ENCODE measurements at places on chromosomes 11 and 22. TPM values are rescaled to one million over a fixed set of nuclear protein-coding genes. Genes with fewer than 3 reads are reported as not detected.
A peak's percentile ranks its signal among the peaks of the same experiment; 100 is the strongest.

- H3K27me3 ChIP-seq = peaks cover 13% of the 10 kb centered on the region
- H3K4me3 ChIP-seq = peak within 1 kb of the TSS; percentile 59
- DNase-seq = peak; percentile 67
Measured at GRCh38 chr11:9003573-9004182, at the start of gene NRIP3. TSS of gene NRIP3 (minus strand) at chr11:9004001. CDS start at chr11:9003935, 66 bp downstream.

- H3K36me3 ChIP-seq = peaks cover 9% of the 10 kb centered on the region
- no peak overlapping the region for H3K27ac ChIP-seq
- no peak for DNase-seq
- no peaks in the 10 kb centered on the region for H3K27me3 ChIP-seq
- peaks cover 30% of the 10 kb centered on the region for H3K4me1 ChIP-seq
Measured at GRCh38 chr11:65640483-65641296, 2.8 kb downstream of the SIPA1 start.

TEX12 gene
- not detected for total RNA-seq

GRCh38 chr11:116842909-116843308 lies 5.5 kb upstream of the APOA1 start:
- no peak overlapping the region for H3K4me3 ChIP-seq
- peaks cover 10% of the 10 kb centered on the region for H3K36me3 ChIP-seq
- no peak for DNase-seq

DNA sequence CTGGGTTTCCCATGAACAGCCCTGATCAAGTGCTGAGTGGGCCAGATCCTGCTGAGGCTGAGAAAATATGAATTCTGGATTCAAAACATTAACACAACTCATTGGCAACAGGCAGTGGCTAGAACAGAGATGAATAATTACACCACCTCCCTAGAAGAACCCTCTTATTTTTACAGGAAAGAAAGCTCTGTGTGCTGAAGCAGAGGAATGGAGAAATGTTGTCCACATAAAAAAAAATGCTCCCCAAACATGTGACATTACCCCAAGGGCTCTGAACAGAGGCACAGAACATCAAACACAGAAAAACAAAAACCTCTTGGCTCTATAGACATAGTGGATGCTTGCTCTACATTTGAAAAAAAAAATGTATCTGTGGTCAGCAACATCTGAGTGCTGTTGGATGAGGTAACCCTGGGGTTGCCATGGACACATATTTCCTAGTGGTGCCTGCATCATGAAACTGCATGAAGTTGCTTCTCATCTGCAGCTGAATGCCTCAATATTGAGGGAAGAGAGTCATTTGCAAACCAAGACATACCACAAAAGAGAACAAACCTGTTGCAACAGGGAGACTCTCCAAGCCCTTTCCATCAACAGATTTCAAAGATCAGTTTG lies 98.8 kb downstream of the SNX19 start:
- H3K4me3 ChIP-seq = no peak overlapping the region
- DNase-seq = peak; percentile 73
- H3K36me3 ChIP-seq = no peaks in the 10 kb centered on the region
- no peaks in the 10 kb centered on the region for H3K4me1 ChIP-seq
- H3K27me3 ChIP-seq = no peaks in the 10 kb centered on the region

DNA sequence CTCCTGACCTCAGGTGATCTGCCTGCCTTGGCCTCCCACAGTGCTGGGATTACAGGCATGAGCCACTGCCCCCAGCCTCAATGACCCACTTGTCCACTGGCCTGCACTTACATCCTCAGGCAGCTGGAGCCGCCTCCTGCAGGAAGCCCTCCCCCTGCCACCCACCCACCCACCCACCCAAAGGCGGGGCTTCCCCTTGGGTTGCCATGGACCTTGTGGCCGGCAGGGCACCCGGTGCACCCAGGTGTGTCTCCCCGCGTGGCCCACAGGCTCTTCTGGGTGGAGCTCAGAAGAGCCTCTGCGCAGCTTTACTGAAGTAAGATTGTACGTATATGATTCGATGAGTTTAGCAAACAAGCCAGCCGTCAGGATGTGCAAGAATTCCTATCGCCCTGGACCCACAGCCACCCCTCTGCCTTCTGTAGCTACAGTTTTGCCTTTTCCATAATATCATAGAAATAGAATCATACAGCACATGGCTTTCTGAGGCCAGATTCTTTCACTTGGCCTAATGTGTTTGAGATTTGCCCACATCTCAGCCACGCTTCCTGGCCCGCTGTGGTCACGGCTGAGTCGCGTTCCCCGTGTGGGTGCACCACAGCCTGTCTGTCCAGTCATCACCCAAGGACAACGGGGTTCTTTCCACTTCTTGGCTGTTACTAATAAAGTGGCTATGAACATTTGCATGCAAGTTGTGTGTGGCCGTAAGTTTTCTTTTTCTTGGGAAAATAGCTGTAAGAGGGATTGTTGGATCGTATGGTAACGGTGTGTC lies 5.3 kb upstream of the BRSK2 start:
- H3K4me1 ChIP-seq = peaks cover 4% of the 10 kb centered on the region
- no peak overlapping the region for H3K27ac ChIP-seq
- H3K36me3 ChIP-seq = no peaks in the 10 kb centered on the region
- peak; percentile 8 for DNase-seq
- no peak overlapping the region for H3K4me3 ChIP-seq

DNA sequence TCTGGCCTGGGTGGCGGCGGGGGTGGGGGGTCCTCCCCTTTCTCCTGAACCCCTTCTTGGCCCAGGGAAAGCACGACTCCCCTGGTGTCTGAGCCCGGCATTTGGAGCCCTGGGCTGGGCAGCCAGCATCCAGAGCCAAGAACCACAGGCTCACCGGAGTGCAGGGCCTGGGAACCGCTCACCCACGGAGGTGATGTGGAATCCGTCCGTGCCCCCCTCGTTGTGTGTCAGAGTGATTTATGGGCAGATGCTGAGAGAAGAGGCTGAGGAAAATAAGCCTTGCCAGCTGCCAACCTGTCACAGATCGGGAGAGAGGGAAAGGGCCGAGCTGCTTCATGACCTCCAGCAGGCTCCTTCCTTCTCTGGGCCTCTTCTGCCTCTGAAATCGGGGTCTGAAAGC lies 33.7 kb downstream of the WNT11 start:
- peaks cover 2% of the 10 kb centered on the region for H3K27me3 ChIP-seq
- no peak overlapping the region for H3K27ac ChIP-seq
- no peak for DNase-seq
- H3K36me3 ChIP-seq = no peaks in the 10 kb centered on the region
- H3K4me3 ChIP-seq = no peak overlapping the region

DNA sequence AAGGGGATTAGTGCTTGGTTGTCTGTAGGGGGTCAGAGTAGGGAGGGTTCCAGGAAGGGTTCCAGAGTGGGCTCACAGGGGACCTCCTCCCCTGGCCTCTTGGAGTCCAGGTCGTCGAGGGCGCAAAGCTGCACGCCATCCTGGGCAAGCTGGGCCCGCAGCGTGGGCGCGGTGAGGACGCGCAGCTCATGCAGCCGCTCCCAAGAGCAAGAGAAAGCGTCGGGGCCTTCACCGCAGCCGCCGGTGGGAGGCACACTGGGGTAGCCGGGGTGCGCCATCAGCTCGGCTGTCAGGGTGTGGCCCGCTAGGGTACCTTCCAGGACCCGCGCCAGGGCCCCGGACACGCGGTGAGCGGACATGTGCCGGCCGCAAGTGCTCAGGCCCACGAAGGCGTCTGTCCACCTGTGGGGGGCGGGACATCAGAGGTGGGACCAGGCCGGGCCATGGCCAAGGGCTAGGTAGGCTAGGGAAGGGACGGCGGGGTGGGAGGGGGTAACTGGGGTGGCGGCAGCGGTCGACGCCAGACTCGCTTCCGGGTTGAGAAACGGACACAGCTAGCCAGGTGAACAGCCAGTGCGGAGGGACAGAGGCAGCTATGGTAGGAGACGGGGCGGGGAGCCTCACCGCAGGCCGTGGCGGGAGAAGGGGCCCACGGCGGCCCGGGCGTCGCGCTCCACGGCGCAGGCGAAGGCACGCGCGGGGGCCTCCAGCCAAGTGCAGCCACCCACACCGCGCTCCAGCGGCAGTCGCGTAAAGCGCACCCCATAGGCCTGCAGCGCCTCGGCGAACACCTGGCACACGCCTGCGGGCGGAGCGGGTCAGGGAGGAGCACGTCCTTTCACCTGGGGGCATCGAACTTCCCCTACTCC lies 1.2 kb downstream of the YDJC start:
- H3K27me3 ChIP-seq = no peaks in the 10 kb centered on the region
- DNase-seq = no peak
- H3K36me3 ChIP-seq = no peaks in the 10 kb centered on the region
- H3K27ac ChIP-seq = no peak overlapping the region

- H3K36me3 ChIP-seq = no peaks in the 10 kb centered on the region
- no peak overlapping the region for H3K4me3 ChIP-seq
- H3K27ac ChIP-seq = no peak overlapping the region
- H3K27me3 ChIP-seq = no peaks in the 10 kb centered on the region
Measured at GRCh38 chr11:46003572-46003971, 81.1 kb downstream of the LARGE2 start.

SLC22A6 gene
- total RNA-seq = not detected

DNA sequence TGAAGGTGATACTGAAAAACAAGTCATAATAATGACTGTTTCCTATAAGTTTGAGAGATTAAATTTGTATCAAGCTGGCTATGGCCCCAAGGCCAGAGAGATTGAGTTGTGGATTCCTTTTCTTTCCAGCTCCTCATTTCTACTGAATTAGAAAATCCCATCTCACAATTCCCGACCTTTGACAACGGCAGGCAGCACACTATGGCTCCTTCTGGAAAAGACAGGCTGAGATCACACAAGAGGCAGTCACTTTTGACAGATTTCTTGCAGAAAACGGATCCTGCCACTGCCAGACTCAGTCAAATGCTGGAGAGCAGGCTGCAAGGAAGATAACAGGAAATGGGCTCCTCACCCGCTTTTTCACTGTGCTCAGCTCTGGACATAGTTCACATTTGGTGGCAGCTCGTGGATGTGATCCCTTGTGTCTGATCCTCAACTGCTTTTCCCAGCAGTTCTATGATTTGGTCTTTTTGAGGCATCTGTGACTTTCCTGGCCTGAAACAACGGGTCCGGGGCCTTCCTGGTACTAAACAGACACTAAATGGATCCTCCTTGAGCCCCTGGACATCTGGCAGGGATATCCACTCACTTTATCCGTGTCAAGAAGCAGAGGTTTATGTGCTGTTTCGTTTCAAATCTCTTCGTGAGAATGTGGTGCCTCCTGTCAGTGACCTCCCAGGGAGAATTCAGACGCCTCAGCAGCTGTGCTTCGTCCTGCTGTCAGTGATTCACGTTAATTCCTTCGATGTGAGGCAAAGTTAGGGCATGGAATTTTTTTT lies 26.1 kb upstream of the RTL6 start:
- H3K4me3 ChIP-seq = no peak overlapping the region
- H3K4me1 ChIP-seq = peaks cover 10% of the 10 kb centered on the region
- H3K36me3 ChIP-seq = no peaks in the 10 kb centered on the region
- H3K27me3 ChIP-seq = peaks cover 3% of the 10 kb centered on the region
- H3K27ac ChIP-seq = peak overlapping the region; percentile 96
- DNase-seq = peak; percentile 93

GRCh38 chr11:65110354-65110861 lies 1.3 kb upstream of the TM7SF2 start:
- H3K36me3 ChIP-seq = no peaks in the 10 kb centered on the region
- H3K27ac ChIP-seq = no peak overlapping the region
- peak; percentile 44 for DNase-seq
- H3K27me3 ChIP-seq = no peaks in the 10 kb centered on the region
- H3K4me3 ChIP-seq = no peak overlapping the region

GRCh38 chr11:73957654-73958361 lies 7.0 kb downstream of the DNAJB13 start:
- H3K36me3 ChIP-seq = no peaks in the 10 kb centered on the region
- no peaks in the 10 kb centered on the region for H3K27me3 ChIP-seq
- DNase-seq = no peak
- peaks cover 8% of the 10 kb centered on the region for H3K4me1 ChIP-seq
- no peak overlapping the region for H3K27ac ChIP-seq

FREY1 gene
- total RNA-seq = 1.5 TPM

HSPB2 gene
- total RNA-seq = not detected

CCDC188 gene
- total RNA-seq = not detected

DNA sequence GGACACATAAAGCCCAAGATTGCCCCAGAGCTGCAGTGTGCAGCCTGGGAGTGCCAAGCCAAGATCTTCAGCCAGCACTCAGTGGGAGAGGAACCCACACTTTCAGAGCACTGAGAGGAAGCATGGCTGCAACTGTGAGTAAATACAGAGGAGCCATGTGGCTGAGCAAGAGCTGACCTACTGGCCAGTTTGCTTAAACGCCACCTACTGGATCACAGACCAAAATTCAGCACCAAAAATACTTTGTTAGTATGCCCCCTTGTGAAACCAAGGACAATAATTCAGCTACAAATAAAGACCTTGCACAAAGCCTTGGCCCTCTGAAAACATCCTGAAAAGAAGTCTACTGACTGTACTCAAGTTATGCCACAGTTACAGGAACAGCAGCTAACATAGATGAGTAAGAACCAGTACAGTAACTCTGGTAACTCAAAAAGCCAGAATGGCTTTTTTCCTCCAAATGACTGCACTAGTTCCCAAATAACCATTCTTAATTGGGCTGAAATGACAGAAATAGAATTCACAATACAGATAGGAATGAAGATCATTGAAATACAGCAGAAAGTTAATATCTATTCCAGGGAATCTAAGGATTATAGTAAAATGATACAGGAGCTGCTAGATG lies 10.1 kb upstream of the OR4A15 start:
- no peak overlapping the region for H3K27ac ChIP-seq
- no peaks in the 10 kb centered on the region for H3K27me3 ChIP-seq
- H3K4me1 ChIP-seq = no peaks in the 10 kb centered on the region
- no peak overlapping the region for H3K4me3 ChIP-seq

OMP gene
- total RNA-seq = 0.67 TPM

DNA sequence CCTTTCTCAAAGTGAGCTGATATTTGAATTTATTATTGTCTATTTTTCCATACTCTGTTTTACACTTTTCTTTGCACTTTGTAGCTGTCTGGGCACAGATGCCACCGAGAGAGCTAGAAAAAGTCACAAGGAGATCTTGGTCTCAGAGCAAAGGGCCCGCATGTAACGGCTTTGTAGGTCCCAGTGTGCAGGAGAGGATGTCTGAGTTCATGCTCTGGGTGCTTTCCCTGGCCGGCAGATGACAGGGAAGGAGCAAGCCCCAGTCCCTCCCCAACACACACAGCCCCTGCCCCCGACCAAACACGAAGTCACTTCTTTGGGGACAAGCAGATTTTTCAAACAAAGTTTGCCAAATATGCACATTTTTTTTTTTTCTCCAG lies 55.8 kb downstream of the SMIM38 start:
- no peak overlapping the region for H3K27ac ChIP-seq
- DNase-seq = no peak

DNA sequence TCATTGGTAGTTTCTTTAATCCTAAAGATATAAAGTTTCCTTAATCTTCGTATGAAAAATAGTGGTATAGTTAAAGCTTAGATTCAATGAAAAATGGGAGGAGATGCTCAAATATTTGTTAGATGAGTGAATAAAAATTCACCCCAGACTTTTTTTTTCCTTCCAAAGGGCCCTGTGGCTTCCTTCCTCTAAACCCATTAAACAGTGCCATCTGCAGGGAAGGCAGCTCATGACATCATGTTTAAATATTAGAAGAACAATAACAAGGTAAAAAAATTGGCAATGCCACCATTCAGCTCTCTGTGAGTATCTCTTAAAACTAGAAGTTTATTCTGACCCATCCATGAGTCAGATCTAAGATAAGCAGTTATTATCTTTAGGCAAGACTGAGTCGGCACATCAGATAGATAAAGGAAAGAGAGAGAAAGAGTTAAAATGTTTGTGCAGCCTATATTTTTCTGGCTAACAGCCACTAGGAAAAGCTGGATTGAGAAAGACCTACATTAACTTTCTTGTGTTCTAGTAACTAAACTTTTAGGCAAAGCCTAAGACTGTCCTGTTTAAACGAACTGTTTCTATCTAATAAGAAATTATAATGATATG lies 19.1 kb upstream of the OOSP1 start:
- H3K27me3 ChIP-seq = no peaks in the 10 kb centered on the region
- H3K4me3 ChIP-seq = no peak overlapping the region
- H3K4me1 ChIP-seq = no peaks in the 10 kb centered on the region

PICALM gene
- 254 TPM for total RNA-seq

Data from astrocyte (in vitro differentiated cells and primary cell).